ENCODE measurements at places on chromosomes 7 and 10.

GRCh38 chr7:16850614-16851466 is 30.9 kb downstream of the AGR3 start:
- no peak for DNase-seq

DNA sequence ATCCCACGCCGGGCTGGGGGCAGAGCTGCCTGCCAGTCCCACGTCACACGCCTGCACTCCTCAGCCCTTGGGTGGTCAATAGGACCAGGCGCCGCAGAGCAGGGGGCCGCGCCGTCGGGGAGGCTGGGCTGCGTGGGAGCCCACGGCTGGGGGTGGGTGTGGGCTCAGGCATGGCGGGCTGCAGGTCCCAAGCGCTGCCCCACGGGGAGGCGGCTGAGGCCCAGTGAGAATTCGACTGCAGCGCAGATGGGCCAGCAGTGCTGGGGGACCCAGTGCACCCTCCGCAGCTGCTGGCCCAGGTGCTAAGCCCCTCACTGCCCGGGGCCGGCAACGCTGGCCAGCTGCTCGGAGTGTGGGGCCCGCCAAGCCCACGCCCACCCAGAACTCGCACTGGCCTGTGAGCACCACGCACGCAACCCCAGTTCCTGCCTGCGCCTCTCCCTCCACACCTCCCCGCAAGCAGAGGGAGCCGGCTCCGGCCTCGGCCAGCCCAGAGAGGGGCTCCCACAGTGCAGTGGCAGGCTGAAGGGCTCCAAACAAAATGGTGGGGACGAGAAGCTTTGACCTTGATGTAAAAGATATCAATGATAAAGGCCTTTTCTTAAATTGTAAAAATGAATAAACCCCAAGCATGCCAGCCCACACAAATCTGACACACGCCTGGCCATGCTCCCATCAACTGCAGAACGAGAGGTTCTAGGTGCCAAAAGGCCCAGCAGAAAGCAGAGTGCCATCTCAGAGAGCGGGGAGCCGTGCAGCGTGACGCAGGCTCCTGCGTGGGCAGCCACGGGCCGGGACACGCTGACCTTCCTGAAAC is 255.5 kb downstream of the MAD1L1 start:
- DNase-seq, result no peak

- no peak for DNase-seq
Observed at GRCh38 chr10:118472415-118473304, 122.8 kb downstream of the PRLHR start.

DNA sequence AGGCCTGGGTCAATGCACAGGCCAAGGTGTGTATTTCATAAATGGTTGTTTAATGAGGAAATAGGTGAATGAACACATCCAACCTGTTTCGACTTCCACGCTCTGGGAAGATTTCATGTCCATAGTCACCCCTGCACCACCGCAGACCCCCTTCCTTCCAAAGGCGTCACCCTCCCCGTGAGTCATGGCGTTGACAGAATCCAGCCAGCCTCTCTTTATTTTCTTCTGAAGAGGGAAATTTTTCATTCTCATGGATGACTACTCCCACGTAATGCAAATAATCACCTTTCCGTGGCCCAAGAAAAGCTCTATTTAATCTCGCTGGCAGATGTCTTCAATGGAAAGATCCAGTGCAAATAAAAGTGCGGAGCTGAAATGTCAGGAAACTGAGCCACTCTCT is 75.3 kb upstream of the FOXK1 start:
- DNase-seq, result no peak

GRCh38 chr10:126397640-126398382 is 9.5 kb upstream of the ADAM12 start:
- no peak for DNase-seq
